ENCODE measurements at places on chromosomes 16 and 17.

GRCh38 chr17:15265131-15265530, at the start of gene PMP22:
Gene PMP22 (minus strand): TSS chr17:15265326. CDS start chr17:15260727, 4,599 bp downstream.
- DNase-seq: no peak

- peak; percentile 42 for DNase-seq
Measured at GRCh38 chr16:2468725-2469398, 2.2 kb upstream of the NTN3 start.

DNA sequence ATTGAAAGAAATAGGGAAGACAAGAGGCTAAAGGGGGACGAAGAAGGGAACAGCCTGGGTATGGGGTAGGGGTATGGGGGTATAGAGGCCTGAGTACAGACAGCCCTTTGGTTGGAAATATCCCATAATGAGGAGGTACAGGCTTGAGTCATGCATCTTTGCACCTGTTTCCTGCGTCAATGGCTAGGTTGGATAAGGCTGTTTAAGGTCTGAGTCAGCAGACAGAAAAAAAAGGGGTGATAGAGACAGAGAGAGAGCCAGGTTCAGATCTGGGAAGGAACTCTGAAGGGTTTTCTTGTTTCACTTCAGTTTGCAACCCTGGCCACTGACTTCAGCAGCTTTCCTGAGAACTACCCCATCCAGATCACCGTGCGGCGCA, 8.5 kb downstream of the FNDC8 start:
- no peak for DNase-seq

- no peak for DNase-seq
Measured at GRCh38 chr17:70251706-70252105, 82.4 kb downstream of the KCNJ2 start.
